SJSA1 (cell line): ENCODE measurements at places on chromosomes 6 and 20.

DNA sequence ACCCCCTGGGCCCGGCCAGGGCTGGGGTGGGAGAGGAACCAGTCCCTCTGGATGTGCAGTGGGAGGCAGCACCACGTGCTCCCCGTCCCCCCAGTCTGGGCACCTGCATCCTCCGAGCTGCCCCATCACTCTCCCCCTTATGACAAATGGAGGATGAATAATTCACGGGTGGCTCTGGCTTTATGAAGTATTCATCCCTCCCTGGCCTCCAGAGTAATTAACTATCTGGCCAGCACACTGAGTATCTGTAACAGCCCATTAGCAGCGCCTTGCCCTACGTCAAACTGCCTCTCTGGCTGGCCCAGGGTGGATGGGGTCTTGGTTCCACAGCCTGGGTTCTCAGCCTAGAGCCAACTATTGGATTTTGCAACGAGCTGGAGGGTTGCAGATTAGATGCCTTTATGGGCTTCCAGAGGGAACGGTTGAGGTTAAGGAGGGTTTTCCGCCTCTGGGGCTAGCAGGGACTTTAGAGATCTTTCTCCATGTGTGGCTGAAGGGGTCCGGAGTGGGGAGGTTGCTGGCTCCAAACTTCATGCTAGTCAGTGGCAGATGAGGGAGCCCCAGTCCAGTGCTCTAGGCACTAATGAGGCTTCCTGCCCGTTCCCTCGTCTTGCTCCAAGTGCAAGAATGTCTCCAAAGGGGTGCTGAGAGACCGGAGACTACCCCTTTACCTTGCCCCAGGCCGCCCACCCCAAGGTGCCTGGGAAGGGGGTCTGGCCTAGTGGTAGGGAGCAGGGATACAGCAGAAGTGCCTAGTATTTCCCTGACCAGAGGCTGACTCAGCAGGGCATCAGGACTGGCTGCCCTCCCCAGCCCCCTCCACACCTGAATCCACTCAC, 53.5 kb upstream of the MLN start:
- DNase-seq: no peak

DNA sequence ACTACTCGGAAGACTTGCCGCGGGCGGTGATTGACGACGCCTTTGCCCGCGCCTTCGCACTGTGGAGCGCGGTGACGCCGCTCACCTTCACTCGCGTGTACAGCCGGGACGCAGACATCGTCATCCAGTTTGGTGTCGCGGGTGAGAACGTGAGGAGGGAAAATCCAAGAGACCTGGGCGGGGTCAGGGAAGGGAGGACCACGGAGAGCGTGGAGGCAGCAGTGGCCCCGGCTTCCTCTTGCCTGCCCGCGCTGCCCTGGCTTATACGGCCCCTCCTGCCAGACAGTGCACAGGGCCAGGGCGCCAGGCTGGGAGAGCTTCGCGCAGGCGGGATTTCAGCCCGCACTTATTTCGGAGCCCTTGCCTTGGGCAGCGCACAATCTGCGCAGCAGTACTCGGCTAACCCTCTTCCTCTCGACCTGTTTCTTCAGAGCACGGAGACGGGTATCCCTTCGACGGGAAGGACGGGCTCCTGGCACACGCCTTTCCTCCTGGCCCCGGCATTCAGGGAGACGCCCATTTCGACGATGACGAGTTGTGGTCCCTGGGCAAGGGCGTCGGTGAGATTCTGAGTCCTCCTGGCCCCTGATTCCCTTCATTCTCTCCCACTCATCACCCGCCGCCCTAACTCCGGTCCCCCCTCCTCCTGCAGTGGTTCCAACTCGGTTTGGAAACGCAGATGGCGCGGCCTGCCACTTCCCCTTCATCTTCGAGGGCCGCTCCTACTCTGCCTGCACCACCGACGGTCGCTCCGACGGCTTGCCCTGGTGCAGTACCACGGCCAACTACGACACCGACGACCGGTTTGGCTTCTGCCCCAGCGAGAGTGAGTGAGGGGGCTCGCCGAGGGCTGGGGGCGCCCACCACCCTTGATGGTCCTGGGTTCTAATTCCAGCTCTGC, 2.0 kb downstream of the MMP9 start:
- DNase-seq: no peak

GRCh38 chr20:49669601-49670189, 44.0 kb downstream of the B4GALT5 start:
- no peak for DNase-seq

DNA sequence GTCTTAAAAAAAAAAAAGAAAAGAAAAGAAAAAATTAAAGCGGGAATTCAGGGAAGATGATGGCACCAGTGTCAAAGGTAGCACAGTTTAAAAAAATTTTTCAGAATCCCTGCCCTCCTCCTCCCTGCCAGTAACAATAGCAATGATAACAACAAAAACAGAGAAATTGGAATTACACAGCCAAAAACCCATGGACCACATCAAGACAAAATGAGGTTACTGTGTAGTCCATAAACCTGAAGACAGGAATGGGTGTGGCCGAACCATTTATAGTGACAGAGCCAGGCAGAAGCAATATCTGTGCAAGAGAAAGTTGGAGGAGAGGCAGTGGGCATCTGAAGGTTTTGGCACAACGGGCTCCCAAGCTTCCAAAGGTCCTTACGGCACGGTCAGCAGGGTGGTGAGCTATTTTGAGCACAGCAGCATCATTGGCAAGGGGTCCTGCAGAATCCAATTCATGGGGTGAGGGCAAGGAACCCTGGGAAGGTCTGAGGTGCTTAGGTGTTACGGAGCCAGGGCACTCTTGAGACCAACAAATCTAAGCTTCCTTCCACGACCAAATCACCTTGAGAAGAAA, 202.3 kb downstream of the GMPR start:
- DNase-seq: no peak

DNA sequence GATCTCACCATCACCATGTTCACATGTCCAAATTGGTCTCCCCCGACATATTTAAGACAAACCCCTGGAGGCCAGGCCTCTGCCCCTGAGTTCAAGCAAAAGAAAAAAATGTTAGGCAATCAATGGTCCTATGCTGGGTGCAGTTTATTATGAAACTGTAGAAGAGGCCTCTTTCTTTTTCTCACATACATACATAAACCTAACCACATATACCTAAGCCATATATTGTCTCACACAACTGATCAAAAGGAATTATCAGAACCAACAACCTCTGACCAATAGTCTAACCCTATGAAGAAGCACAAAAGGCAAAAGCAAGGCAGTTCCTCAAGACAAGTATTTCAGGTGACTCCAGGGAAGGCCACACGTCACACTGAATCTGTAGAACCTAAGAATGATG, 49.9 kb downstream of the ILRUN start:
- no peak for DNase-seq

DNA sequence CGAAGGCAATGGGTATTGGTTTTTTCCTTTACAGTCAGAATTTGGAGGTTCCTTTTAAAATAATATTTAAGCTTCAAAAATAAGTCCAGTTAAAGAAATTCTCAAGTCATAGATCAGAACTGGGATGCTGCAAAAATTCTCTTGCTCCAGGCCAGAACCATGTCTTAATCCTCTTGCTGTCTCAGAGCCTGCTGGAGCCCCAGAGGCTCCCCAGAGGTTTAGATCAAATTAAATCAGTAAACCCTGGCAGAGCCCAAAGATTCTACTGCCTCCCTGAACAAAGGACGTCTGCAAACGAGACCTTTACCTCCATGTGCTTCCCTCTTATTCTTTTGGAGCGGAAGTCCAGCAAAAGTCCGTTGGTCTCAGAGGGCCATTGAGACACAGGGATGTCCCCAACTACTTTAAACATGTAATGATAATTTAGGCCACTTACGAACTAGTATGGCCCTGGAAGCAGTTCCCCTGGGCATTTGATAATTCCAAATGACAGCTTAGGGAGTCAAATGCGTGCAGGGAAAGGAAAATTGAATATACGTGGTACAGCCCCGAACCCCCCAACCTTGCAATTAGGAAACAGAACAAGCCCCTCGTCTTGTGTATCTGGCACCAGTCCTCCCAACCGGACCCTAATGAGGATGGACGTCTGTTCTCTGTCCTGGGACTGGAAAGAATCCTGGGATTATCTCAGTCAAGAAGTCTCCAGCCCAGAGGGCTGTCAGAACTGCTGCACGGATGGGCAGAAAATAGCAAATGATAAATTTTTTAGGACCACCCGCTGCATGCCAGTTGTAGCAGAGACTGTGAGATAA, 31.5 kb downstream of the SULF2 start:
- no peak for DNase-seq

GRCh38 chr6:49766762-49767161, 20.3 kb downstream of the PGK2 start:
- no peak for DNase-seq

GRCh38 chr6:38481851-38482250, 157.9 kb downstream of the BTBD9 start:
- no peak for DNase-seq

DNA sequence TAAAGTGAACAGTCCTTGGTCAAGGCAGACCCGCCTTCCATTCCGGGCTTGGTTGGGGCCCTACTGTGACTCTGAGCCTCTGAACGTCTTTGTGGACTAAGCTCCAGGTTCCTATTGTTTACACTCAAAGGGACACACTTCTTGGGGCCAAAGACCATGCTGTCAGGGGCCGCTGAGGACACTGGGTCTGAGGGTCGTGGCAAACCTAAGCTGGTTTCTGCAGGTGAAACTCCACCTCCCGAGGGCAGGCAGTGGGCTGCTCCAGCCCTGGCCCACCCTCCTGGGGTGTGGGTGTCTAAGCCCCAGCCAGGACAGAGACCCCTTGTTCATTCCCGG, 43.1 kb downstream of the DSTN start:
- DNase-seq: no peak

GRCh38 chr20:59340201-59340885, 39.9 kb downstream of the EDN3 start:
- DNase-seq: no peak

GRCh38 chr6:24743265-24743943, 24.4 kb upstream of the C6orf62 start:
- peak; percentile 98 for DNase-seq

GRCh38 chr6:111444794-111445193, 38.2 kb downstream of the REV3L start:
- DNase-seq: no peak

GRCh38 chr6:131755597-131755996, 44.8 kb upstream of the CTAGE9 start:
- DNase-seq: no peak

DNA sequence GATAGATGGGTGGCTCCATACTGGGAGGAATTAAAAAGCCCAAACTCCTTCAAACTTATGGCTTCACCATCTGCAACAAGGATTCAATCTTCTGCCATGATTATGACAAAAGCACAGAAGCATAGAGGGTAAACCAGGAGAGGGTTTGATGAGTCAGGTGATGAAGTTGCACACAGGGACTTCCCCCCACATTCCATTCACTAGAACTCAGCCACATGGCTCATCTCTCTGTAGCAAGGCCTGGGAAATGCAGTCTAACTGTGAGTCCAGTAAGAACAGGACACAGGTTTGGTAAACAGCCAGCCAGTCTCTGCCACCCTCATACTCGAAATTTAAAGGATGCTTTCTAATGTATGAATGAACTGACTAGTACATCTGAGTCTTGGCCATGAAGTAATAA, 142.9 kb downstream of the HIVEP2 start:
- peak; percentile 86 for DNase-seq

- no peak for DNase-seq
These were observed 42.1 kb upstream of the TMEM30A start for GRCh38 chr6:75326557-75327258.

DNA sequence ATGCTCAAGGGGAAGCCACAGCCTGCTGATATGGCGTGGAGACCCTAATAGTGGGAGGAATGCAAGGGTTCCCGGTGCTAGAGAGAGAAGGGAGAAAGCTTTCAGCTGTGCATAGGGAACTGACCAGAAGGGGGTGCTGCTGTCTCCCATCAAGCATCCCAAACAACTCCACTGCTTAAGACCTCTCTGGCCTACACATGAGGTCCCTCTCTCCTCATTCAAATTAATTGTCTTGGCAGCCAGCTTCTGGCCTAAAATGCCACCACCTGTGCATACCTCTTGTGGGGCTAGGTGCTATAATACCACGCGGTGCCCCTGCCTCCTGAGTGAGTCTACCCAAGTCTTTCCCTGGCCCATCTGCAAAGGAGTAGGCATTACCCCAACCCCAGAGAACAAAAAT, 14.5 kb downstream of the ADISSP start:
- no peak for DNase-seq

GRCh38 chr20:32603046-32603726, 18.1 kb upstream of the NOL4L start:
- DNase-seq: no peak

DNA sequence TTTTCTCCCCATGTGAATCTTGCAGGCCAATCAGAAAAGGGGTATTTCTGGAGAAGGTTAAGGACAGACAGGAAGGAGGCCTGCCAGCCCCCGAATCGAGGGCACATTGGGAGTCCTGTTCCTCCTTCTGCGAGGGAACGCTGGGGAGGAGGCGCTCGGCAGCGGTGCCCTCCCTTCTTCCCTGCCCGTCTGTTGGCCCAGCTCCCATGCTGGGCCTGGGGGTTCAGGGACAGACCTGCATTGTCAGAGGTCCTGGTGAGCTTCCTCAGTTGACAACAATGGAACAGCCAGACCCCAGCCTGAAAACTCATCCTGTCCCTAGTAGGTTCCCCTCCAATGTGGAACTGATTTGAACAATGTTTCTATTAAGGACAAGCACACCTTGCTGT, 15.1 kb upstream of the SYNJ2 start:
- DNase-seq: no peak

- DNase-seq: no peak
These were observed 14.0 kb upstream of the COL10A1 start for GRCh38 chr6:116139917-116140316.

GRCh38 chr20:2066461-2067122, 35.0 kb upstream of the STK35 start:
- no peak for DNase-seq

GRCh38 chr6:157884756-157885155, 61.7 kb downstream of the SNX9 start:
- no peak for DNase-seq

DNA sequence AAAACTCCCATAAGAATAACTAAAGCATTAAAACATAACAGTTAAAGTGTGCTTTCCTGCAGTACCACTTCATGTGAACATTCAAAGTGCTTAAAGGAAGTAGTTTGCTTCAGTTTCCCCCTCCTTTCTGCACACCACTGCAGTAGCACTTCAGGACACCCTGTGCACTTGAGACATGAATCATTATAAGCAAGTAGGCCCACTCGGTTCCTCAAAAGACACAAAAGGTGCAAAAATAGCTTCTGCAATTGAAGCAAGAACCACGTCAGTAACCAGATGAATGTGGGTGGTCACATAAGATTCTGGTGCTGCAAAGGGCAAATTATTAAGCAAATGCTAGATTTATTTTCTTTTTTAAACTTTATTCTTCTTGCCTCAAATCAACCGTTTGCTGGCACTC, 160.6 kb downstream of the HIVEP2 start:
- DNase-seq: no peak

- peak; percentile 57 for DNase-seq
These were observed 3.7 kb upstream of the MYLK4 start for GRCh38 chr6:2754393-2754792.

DNA sequence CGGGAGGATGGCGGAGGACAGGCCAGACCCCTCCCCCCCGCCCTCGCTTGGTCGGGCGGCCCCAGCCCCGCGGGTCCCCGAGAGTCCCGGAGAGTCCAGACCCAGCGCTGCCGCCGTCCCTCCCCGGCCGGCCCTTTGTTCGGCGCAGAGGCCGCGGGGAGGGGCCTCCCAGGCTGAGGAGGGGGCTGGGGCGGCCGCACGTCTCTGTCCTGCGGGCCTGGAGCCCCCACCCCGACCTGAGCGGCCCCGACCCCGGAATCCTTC, 806 bp downstream of the KCNQ2 start:
- no peak for DNase-seq

GRCh38 chr6:20771409-20771808, 237.2 kb downstream of the CDKAL1 start:
- no peak for DNase-seq

- no peak for DNase-seq
These were observed 5.6 kb downstream of the MAP3K5 start for GRCh38 chr6:136786658-136787057.

GRCh38 chr6:34381081-34381480, 11.4 kb downstream of the NUDT3 start:
- no peak for DNase-seq
